Fibroblast of skin of right biceps (primary cell): ENCODE measurements at places on chromosomes 5 and 9.

- DNase-seq: peak; percentile 89
Observed at GRCh38 chr5:167934551-167934971, 356.9 kb upstream of the WWC1 start.

GRCh38 chr9:79489261-79490000 is 82.3 kb upstream of the TLE4 start:
- DNase-seq: peak; percentile 50

DNA sequence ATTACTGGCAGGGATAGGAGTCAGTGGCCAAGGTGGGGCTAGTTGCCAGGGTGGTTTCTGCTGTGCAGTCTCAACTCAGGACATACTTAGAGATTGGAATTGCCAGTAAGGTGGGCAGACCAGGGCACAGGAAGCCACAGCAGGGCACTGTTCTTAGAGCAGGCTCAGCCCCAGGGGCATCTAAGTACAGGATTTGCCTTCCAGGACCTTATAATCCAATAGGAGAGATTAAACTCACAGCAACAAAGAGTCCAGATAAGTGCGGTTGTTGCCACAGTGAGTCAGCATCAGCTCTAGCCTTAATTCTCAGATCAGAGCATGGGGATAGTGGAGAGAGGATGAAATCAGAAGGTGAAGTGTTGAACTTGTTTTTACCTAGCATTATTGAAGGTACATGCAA is 265.8 kb upstream of the TRPC7 start:
- DNase-seq: no peak

GRCh38 chr9:21853414-21853813 is 51.0 kb downstream of the MTAP start:
- no peak for DNase-seq

GRCh38 chr9:95167998-95168397 is 149.5 kb downstream of the FANCC start:
- peak; percentile 89 for DNase-seq

DNA sequence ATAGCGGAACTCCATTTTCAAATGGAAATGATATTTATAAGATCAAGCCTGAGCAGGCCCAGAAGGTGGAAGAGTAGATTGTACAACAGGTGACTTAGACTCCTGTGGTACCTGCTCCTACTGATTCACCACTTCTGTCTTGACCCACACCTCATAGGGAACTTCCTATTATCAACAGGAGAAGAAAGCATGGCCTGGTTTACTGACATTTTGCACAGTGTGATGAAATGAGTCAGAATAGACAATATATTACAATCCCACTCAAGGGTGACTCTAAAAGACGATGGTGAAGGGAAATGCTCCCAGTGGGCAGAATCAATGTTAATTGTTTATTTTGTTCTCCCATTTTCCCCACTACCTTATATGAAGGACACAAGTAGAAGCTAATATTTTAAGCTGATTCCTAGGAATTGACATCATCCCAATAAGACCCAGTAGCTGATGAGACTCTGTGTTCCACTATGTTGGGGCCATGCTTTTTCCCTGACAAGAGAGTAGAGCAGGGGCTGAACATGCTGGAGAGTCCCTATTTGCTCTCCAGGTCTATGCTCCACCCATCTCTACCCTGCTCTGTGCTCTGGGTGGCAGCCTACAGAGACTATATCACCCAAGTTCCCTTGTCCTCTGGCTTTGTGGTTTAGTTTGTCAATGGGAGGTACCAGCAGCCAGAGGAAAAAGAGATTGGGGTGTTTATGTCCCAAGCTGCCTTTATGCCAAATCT is 163.4 kb upstream of the FSTL4 start:
- DNase-seq: no peak

DNA sequence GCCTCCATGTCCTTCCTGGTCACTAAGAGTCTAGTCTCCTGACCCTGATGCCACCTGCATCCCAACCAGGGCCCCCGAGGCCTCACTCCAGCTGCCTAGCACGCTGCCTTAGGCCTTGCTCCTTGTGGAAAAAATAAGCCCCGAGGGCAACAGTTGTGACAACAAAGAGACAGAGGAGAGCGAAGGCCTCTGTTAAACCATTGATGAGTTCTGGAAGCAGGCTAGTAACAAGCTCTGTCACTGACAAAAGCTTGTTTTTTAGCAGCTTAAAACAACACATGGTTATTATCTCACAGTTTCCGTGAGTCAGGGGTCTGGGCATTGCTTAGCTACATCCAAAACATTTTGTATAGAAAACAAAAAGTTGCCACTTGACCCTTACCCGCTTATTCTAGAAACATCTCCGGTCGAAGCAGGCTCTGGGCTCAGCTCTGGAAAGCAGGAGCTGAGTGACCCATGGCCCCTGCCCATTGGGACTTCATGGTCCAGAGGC is 48.2 kb upstream of the TBC1D2 start:
- no peak for DNase-seq

GRCh38 chr9:120877276-120878034 is 467 bp upstream of the PHF19 start:
- DNase-seq: peak; percentile 80

DNA sequence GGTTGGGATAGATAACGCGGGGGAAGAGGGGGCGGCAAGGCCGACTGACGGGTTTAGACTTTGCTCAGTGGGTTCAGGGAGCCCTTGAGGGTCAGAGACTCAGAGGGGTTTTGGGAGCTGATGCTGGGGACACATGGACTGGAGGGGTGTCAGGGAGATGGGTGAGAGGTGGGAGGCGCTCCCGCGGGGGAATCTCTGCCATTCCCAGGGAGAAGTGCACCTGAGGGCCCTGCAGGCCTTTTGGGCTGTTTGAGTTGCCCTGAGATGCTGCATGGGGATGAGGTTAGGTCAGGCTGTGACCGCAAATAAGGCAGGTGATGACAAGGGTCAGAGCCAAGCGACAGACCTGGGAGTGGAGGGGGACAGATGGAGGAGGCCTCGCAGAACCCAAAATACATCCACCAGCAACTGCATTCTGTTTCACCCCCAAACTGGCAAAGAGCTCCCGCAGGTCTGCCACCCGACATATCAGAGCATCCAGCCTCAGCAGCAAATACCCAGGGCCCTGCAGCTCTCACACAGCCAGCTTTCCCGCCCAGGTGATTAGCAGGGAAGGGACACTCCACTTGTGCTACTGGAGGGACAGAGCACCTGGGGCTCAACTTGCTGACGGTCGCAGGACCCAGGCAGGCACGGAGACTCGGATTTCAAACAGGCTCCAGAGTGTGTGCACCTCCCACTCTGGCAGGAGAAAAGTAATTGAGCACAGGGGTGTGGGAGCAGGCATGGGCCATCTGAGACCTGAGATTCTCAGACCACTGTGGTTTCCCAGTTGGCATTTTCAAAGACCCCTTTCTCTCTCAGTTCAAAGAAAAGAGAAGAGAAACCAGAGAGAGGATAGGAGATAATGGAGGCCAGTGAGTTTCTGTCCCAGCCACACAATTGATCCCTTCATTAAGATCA is 26.4 kb downstream of the TMOD1 start:
- no peak for DNase-seq

DNA sequence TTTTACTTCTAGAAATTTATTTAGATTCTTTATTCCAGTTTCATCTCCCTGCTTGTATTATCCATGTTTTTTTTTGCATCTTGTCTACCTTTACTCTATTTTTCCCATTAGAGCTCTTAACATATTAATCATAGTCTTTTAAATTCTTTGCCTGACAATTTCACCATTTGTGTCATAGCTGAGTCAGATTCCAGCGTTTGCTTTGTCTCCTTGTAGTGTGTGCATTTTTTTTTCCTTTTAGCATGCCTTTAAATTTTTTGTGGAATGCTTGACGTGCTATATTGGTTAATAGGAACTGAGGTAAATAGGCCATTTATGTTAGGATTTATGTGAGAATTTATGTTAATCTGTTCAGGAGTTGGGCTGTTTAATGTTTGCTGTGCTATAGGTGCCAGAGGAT is 41.8 kb upstream of the NFIL3 start:
- DNase-seq: peak; percentile 74
